ENCODE measurements at places on chromosomes 7 and 10. TPM values are rescaled to one million over a fixed set of nuclear protein-coding genes. Genes with fewer than 3 reads are reported as not detected.

DNA sequence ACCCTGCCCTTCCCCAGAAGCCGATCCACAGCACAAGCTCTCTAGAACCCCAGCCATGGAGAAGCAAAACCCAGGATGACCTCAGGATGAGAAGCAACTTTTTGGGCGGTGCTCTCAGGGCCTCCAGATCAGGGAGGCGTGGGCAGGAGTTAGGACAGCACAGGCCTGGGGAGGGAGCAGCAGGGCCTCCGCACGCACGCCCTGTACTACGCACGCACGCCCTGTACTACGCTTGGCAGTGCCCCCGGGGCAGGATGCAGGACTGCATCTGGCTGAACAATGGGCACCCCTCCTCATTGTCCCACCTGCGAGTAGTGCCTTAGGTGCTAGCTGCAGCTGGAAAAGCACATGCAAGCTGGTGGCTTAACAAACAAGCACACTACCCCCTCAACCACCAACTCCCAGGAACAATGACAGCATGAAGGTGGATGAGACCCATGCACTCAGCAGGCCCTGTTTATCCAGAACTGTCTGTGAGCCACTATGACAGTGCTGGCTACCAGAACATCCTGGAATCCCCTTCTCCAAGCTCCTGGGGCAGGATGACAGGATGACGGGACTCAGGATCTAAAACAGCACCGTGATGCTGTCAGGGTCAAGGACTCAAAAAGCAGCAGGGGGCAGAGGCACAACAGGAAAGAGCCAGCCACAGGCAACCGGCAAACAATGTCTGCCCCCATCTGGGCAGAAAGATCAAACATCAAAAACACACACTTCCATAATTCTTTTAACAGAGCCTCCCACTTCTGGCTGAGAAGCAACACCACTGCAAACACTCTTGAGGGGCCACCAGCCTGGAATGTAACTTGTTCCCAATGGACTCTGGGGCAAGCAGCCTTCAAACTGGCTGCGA lies 11.8 kb downstream of the PODXL start:
- DNase-seq: no peak

- DNase-seq: no peak
Measured at GRCh38 chr10:106547047-106547635, 617.4 kb downstream of the SORCS1 start.

Gene UPK3BL1
- 7.7 TPM for total RNA-seq

Gene THNSL1
- total RNA-seq: 11.4 TPM

GRCh38 chr10:2978574-2979273 lies 88.6 kb upstream of the PFKP start:
- DNase-seq: no peak
